ENCODE measurements at places on chromosomes 1 and 21.

GRCh38 chr1:151737026-151737425 is 15.7 kb downstream of the RIIAD1 start:
- no peak for DNase-seq

DNA sequence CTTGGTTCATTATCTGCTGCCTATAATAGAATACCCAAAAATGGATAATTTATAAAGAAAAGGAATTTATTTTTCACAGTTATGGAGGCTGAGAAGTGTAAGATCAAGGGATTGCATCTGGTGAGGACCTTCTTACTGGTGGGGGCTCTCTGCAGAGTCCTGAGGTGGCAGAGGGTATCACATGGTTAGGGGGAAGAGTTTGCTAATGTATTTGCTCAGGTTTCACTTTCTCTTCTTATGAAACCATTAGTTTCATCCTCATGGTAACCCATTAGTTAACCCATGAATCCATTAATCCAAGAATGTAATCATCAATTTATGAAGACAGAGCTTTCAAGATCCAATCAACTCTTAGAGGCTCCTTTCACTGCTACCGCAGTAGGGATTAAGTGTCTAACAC is 120.6 kb downstream of the DNM3 start:
- DNase-seq = no peak

DNA sequence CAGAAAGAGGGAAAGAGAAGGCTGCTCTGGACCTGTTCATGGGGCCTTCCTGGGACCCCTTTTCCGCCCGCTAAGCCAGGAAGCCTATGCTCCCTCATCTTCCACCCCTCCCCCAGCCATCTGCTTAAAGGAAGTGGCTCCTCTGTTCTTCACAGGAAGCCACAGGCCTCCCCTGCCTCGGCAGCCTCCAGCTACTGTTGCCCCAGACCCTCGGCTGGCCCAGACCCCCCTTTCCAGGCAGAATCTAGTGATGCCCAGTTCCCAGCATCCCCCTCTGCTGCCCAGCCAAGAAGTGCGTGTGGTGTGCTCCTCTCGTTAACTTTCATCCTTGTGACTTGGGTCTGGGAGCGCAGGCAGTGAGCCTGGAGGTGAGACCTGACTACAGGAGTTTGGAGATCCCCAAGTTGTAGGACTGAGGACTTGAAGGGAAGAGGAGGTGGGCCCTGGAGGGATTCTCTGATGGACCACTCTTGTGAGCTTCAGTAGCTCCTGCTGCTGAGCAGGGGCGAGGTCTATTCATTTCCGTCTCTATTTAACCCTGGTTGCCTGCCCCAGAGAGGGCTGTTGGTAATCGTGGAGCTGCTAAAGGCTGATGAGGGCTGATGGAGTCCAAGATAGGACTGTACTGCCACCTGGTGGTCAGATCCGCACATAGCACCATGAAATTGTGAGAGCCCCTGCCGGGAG is 9.1 kb downstream of the IFI6 start:
- peak; percentile 85 for DNase-seq

DNA sequence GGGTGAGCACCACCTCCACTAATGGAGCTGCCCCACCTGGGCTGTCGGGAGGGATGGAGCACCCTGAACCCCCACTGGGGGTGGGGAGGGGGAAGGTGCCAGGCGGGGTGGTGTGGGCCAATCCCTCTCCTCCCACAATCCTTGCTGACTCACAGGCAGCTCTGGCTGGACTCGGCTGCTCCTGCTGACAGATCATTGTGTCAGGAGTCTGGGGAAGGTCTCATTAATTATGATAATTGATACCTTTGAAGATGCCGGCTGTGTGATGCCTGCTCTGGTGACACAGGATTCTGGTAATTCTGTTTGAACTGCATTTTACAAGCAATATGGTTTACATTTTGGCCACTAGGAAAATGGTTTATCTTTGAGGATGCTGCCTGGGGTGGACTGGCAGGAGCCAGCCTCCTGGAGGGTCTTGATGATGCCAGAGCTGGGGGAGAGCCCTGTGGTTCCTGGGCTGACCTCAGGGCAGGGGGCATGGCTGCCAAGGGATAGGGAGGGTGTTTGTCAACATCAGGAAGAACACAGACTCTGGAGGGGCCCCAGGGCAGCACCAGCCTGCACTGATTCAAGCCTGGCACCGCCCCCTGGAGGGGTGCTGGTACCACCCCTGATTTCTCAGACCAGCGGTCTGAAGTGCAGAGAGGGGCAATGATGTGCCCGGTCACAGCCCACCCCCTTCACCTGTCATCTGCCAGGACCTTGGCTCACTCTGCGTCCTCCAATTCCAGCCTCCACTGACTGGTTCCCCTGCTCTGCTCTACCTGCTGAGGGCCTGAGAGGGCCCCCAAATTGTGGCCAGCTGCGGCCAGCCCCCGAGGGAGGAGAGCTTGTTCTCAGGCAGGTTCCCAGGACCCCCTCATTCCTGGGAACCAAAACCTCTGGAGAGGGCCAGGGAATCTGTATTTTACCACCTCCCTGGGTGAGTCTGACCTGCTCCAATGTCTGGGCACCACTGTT is 338.8 kb downstream of the MATN1 start:
- peak; percentile 4 for DNase-seq

- peak; percentile 90 for DNase-seq
These were observed at the start of gene TRIM62 for GRCh38 chr1:33181921-33182341. TSS of gene TRIM62 (minus strand) at chr1:33182043. CDS start at chr1:33181432, 611 bp downstream.

- no peak for DNase-seq
These were observed 19.1 kb downstream of the CLCN6 start for GRCh38 chr1:11825131-11825530.

- DNase-seq = no peak
These were observed 2.6 kb upstream of the CC2D1B start for GRCh38 chr1:52368383-52369172.

GRCh38 chr1:154213274-154213673 is 7.1 kb upstream of the CFAP141 start:
- DNase-seq = no peak

GRCh38 chr1:189678779-189679178 is 798.9 kb downstream of the BRINP3 start:
- no peak for DNase-seq

DNA sequence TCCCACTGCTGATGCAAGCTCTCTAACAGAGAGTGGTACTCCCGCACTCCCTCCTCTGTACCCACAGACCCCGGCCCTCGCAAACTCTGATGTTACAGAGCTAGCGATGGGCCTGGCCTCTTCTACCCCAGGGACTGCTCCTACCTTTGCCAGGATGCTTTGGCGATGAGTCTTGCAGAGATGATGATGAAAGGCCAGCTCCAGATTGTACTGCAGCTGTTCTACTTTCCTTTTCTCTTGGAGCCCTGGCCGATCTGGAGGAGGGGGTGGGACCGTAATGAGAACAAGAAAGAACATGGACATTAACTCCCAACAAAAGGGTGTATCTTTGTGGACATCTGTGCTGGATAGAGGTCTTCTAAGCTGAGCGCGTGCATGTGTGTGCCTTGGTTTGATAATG is 6.0 kb upstream of the LINGO4 start:
- DNase-seq = no peak

DNA sequence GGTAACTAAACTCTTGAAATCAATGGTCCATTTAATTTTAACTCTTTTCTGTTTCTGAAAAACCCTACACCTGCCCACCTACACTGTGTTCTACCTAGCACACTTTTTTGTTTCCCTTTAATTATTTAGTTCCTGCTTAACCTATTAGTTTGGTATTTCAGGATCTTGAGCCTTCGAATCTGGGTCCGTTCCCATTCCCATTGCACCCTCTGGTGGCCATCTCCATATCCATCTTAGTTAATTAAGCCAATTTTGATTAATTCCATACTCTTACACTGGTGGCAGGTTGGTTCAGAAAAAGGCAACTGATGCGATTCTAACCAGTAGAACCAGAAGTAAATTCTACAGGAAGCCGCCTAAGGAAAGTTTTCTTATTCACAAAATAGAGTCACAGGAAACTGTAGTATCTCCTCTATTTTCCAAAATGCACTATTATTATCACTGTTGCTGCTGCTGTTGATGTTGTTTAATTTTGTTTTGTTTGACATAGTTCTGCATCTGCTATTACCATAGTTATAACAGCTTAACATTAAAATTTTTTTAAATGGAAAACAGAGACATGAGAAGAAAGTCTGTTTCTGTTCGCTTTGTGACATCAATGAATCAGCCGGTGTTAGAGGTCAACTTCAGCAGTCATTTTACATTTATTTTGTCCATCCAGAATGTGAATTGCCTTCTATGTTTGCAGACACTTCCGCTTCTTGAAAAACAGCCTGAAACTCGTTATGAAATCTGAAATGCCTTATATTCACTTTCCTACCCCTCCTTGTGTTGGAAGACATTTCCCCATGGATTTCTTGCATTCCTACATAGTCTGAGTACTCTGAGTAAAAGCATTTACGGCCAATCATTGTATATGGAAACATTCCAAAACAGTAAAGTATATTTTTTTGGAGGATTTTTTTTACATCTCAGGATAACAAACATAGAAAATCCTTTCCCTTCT is 115.5 kb upstream of the NCAM2 start:
- DNase-seq = no peak

GRCh38 chr1:176141449-176141848 is 65.6 kb downstream of the COP1 start:
- no peak for DNase-seq

DNA sequence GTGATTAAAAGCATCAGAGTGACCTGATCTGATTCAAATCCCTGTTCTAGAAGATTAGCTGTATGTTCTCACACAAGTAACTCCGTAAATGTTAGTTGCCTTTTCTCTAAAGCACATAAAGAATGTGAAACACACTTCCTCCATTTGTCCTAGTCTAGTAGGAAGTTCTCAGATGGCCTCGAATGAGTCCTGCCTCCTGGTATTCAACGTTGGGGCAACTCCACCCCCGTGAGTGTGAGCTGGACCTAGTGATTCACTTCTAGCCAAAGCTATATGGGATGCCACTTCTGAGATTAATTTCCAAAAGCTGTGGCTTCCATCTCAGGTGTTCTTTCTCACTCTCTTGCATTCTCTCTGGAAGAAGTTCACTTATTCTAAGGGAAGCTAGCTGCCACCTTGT is 267.6 kb downstream of the GPATCH2 start:
- DNase-seq = no peak

DNA sequence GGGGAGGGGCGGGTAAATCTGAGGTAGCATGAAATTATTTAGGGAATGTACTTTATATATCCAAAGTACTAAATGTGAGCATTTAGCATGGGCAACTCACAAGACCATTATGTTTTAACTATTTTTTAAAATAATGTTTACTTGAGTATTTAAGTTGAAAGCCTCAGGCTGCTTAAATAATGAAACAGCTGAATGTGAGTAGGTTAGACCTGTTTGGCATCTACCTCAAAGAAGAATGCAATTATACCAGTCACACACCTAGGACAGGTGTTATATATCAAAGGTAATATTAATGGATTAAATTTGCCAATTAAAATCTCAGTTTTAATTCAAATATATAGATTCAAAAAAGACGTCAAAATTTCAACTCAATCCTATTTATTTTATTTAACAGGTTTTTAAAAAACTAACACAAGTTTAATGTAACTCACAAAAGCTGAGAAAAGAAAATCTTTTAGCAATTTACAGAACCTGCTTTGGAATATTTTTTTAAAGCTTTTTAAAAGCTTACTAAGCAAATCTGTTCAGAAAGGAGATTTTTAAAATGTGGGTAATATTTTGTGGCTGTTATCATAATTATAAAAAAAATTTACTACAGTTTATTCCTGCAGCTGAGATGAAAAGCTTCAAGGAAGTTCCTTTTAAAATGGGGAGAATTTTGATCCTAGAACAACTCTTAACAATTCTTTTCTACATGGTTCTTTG is 104.6 kb upstream of the LBR start:
- no peak for DNase-seq

DNA sequence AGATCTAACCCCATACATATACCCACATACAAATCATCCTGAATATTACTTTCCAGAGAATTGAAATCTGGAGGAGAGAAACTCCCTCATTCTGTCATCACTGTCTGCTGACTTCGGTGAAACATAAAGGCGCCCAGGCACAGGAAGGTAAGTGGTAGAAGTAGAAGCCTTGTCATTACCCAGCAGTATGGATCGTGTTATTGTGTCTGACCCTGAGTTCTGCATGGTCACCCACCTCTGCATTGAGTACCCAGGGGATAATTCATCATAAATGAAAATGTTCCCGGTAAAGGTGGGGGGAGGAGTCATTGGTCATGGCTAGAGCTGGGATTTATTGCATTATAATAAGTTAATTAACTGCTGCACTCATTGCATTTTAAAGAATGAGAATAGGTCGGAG is 342.6 kb upstream of the PKN2 start:
- DNase-seq = no peak

- DNase-seq = no peak
These were observed 6.8 kb downstream of the LAMC1 start for GRCh38 chr1:183030053-183030452.

GRCh38 chr1:4105300-4105880 is 205.3 kb upstream of the C1orf174 start:
- DNase-seq = no peak

- DNase-seq = no peak
These were observed 299.7 kb downstream of the OLFM3 start for GRCh38 chr1:101697072-101697471.

DNA sequence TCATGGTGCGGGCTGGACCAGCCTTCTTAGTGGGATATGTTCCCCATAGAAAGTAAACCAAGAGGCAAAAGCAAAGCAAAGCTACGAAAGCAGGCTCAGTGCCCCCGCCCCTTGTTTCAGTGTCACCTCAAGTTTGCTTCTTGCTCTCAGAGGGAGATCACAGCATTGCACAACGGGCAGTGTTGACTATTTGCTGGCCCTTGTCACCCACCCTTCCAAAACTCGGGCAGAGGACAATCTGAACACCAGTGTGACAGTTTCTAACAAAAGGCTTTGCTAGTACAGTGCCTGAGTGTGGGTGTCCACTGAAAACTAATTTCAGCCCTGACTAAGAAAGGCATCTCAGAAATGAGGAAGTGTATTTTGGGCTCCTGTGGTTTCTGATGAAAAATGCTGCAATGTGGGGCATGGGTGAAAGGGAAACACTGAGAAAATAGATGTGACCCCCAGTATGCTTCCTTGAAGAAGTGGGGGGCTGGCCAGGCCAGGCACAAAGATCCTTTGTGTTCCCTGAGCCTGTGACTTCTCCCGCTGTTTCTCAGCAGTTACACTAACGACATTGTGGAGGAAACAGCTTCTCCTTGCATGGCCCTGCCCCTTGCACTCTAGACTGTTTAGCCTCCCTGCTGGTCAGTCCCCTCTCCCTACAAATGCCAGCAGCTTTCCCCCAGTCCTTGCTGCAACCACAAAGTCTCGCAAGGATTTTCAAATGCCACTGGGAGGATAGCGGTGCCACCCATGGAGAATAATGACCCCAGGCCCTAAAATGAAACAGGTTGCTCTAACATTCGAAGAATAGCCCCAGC is 33.3 kb upstream of the KCNE1 start:
- DNase-seq = no peak

DNA sequence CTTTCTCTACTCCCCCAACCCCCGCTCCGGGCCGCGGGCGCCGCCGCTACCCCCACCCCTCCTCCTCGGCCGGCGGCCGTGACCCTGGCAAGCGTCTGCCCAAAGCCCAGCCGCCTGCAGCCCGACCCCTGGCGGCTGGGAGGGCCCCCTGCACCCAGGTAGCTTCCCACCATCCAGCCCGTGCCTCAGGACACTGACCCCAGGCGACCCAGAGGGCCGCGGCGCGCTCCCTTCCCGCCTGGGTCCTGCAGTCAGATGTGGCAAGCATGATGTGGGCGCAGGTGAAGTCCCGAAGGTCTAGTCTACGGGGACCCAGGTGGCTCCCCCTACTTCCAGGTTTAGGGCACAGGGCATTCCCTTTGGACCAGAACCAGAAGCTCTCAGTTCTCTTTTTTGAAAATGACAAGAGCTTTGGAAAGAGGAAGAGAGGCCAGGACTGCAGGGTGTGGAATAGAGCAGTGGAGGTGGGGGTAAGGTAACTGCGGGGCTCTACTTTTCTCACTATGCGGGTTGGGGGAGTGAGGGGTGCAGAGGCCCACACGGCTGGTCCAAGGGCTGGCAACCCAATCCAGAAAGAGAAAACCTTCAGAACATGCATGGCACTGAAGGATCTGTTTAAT is at the start of gene DENND4B:
Gene DENND4B, minus strand, starts transcription at position 97 of the 620 bp plus-strand sequence. CDS start 2,344 bp downstream, outside the sequence.
- peak; percentile 82 for DNase-seq
